Activated gamma-delta T cell treated with anti-CD3 and anti-CD28 coated beads, Interleukin-2, amount 50 U/mL, for 16 hours (primary cell): ENCODE measurements at places on chromosomes 6 and 20.

DNA sequence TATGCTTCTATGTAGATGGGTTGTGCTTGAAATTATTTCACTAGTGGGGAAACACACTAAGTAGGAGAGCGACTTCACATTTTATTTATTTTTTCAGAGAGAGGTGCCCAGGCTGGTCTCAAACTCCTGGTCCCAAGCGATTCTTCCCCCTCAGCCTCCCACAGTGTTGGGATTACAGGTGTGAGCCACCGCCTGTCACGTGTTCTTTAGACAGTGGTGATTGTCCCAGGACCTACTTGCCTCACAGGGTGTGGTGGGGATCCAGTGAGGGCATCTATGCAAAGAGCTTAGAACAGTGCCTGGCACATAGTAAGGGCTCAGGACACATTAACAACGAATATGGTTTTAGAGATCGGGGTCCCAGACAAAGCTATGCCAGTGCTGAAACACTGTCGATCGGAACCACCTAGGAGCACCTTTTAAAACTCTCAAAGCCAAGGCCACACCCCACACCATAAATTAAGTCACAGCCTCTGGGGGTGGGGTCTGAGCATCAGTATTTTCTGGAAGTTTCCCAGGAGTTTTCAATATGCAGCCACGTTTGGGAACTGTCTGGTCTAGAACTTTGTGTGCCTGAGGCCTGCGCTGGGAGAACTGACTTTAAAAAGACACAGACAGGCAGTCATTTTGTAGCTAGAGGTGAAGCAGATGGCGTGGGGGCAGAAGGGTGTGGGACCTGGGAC, 4.8 kb upstream of the BCAS4 start:
- DNase-seq = no peak

DNA sequence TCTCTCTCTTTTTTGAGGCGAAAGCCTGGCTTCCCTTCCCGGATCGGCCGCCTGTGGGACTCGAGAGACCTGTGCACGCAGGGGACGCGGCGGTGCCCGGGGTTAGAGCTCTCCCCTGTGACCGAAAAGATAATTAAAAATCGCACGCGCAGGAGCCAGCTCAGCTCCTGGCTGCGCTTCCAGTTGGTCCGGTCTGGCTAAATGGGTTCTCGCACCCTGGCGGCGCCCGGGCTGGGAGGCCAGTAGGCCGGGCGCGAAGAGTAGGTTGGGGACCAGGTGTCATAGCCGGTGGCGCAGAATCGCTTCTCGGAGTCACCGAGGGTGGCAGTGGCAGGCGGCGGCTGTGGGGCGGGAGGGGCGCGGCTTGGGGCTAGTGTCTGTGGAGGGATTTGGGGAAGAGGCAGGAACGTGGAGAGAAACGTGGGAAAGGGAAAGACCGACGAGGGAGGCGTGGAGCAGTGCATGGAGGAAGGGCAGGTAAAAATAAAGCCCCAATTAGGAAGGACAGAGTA, 41.9 kb upstream of the SUPT3H start:
- DNase-seq = peak; percentile 38

DNA sequence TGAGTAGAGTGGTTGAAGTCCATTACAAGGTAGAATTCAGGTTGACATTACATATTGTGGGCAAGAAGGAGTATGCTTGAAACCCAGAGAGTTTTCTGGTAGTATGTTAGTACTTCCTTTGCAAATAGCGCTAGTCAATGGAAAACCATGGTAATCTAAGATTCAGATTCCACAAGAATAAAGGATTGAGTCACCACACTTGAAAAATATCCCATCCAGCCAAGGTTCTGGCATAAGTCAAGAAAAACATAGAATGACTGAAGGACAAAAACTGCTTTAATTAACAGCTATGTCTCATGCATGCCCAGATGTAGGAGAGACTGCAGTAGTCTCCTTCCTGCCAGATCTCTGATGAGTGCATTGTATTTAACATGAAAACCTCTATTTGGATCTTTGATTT, 469.8 kb downstream of the BMP2 start:
- DNase-seq = no peak

GRCh38 chr20:40464731-40465208, 224.3 kb downstream of the MAFB start:
- no peak for DNase-seq
